Mesenteric fat pad (tissue), 1 donor: ENCODE measurements at places on chromosomes 4 and X. TPM values are rescaled to one million over a fixed set of nuclear protein-coding genes. Genes with fewer than 3 reads are reported as not detected.

DNA sequence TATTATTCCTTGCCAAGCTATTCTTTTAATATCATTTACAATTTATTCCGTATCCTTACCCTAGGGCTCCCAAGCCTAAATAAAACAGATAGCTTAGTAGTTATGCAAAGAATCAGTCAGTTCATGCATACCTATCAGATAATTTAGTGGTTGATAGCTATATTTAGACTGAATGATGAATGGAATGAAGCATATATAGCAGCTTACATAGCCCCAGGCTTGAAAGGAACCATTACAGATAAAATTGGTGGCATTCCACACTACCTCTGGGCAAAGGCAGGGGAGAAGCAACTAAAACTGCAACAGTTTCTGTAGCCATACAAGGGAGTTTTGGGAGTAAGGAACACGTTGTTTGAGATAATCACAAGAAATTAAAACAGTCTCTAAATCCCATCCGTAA lies 2.7 kb downstream of the ACE2 start:
- DNase-seq = no peak

DNA sequence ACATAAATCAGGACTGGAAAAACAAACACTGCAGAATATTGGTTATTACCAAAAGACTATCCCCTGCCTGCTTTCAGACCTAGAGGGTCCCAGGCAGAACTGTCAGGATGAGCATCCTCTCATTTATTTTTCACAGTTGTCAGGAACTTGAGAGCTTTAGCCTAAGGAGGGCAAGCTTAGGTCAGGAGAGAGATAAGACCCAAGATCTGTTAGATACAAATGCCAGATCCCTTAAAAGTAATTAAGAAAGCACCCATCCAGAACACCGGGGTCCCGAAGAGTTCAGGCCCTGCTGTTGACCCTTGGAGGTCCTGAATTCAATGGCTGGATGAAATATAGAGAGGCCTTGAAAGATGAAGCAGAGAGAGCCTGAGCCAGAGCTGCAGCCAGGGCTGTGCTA lies 5.9 kb upstream of the MAGEB3 start:
- DNase-seq = no peak

DNA sequence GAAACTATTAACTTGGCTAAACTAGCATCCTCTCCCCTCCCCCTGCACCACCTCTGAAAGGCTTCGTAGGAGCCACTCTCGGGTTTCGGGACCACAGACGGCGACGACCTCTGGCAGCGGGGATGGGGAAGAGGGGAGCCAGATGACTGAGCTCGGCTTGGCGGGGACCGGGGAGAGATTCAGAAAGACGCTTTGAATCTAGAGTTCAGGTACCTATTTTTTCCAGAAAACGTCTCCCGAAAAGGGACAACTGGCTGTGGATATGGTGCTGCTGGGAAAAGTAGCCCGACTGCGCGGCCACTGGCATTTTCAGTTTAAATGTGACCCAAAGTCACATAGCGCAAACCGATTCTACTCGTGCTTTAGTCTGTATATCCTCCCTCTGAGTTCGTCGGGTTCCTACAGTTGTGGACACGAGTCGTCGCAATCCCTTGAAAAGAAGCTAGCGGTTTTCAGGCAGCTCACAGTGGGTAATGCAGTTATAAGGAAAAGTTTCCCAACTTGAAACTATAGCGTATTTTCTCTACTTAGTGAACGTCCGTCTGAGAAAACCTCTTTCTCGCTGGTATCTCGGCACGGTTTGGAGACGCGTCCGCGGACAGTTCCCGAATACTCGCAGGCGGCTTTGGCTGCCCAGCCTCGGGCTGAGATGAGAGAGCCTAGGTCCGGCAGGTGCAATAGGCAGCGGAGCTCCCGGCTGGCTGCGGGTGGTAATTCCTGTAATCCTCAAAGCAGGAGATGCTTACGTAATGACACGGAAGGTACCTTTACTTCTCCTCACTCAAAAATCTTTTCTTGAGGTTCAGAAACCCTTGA lies 1.3 kb downstream of the PARM1 start:
- no peak for DNase-seq

DNA sequence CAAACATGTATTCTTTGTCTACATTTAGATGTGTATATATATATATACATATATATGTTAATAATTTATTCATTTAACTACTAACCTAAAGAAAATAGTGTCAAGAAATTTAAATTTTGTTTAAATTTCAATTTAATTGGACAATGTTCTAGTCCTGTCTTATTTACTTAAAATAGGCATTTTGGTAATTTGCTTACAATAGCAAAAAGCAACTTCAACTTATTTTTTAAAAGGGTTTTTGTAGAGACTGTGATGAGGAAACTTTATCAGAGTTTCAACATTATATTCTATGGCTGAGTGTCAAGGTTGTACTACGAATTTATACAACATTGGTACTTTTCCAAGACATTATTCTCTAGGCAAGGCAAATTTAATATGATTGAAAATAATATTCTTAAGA lies 212.0 kb upstream of the ARSJ start:
- DNase-seq = no peak

MYOZ2 gene
- total RNA-seq = 0.29 TPM
